ENCODE measurements at places on chromosomes 2 and 18.

DNA sequence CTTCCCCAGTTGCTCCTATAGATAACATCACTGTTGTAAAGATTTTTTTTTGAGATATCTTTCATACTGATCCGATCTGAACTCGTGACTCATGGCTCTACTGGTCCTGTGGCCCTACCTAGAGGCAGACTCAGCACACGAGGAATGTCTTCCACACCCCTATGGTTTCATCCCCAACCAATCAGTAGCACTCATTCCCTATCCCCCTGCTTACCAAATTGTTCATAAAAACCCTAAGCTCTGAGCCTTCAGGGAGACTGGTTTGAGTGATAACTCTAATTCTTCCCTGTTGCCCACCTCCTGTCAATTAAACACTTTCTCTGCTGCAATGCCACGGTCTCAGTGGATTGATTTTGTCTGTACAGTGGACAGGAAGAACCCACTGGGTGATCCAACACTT, 4.2 kb upstream of the SAP130 start:
- no peak for DNase-seq

DNA sequence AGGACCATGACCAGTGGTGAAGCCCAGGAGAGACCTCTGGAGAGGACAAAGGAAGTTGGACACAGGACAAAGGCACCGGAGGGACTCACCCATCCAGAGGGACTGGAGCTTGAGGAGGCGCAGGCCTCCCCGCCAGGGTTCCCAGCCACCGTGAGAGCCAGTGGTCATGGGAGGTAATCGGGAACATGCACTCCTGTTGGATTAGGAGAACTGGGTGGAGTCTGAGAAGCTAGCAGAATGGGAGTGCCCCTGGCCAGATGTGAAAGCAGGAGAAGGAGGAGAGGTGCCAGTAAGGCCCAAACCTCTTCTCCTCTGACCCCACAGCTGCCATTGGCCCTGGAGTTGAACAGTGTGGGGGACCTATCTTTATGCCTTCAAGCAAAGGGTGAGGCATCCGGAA, 20.3 kb downstream of the POU3F3 start:
- no peak for DNase-seq

DNA sequence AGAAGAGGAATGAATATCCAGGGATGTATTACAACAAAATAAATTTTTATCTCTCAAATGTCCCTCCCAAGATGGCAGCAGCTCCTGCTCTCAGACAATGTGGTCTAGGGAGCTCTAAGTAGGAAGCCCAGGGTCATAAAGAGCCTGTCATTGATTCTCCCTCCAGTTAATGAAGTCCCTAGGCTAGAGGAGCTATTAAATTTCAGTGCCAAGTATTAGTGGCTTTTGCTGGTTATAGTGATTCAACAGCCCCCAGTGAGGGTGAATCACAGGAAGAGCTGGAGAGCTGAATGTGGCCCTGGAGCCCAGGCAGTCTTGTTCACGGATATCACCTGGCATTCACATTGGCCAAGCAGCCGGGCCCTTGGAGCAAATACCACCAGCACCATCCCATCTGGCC, 109.8 kb upstream of the YPEL5 start:
- DNase-seq, result no peak

DNA sequence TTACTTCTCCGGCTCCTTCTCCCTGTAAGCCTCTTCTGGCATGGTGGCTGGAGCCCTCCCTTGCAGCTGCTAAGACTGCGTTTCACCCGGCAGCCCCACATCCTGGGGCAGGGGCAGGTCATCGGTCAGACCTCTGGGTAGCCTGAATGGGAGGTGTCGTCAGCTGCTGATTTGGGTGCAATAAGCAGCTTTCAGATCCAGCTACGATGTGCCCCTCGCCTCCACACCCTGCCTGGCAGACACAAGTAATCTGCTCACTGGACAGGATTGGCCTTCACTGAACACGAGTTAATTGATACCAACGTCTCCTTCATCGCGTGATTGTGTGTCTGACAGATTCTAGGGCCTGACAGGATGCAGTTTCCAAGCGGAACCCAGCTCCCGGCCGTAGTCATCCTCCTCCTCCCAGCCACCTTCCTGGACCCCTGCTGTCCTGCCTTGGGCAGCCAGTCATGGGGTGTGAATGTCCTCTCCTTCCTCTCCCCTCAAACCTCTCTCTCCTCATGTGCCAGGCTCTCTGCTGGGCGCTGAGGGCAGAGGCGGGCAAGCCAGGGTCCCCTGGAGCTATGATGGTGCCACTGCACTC, 18.9 kb upstream of the PDIA6 start:
- DNase-seq, result no peak
